Small intestine (tissue), 16 donors: ENCODE measurements at places on chromosomes 3 and 15.

GRCh38 chr3:13484851-13485590, 4.9 kb downstream of the HDAC11 start:
- DNase-seq: peak; percentile 97

- DNase-seq: peak; percentile 63
Measured at GRCh38 chr3:187318819-187319616, 27.5 kb upstream of the MASP1 start.

GRCh38 chr3:52779837-52780585, 2.6 kb downstream of the ITIH1 start:
- DNase-seq: no peak

GRCh38 chr3:25957026-25957425, 167.1 kb downstream of the OXSM start:
- no peak for DNase-seq

DNA sequence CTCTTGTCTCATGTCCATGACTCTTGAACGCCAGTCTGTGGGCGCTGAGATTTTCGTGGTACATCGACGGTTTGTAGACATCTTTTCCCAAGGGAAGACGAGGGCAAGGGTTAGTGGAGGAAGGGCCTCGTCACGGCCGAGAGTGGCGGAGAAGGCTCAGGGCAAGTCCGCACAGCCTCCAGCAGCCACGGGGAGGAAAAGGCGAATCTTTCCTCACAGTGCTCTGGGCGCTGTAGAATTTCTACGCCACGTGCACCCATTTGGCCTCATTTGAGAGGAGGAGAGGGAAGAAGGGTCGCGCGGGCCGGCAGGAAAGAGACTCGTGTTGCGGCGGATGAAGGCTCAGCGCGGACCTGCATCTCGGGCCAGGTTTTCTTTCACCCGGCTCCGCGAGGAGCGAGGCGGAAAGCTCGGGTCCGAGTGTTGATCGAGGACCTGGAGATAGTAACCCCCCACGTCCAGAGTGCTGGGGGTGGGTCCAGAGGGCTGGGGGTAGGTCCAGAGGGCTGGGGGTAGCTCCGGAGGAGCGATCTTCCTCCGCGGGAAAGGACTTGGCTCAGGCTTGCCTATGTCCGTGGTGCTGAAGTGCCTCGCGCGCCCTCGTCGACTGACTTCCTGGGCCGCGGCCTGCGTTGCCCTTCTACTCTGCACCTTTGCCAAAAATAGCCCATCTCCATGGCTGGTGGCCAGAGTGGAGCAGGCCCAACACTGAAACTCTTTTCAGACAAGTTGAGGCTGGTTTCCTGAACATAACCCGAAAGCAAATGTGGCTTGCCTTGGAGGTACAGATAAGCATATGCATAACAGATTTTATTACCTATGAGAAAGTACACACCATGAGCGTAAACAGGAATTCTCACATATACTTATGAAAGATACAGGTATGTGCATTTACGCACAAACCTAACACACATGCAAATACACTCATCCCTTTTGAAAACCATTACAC, 1.1 kb downstream of the SLC35G2 start:
- peak; percentile 66 for DNase-seq

DNA sequence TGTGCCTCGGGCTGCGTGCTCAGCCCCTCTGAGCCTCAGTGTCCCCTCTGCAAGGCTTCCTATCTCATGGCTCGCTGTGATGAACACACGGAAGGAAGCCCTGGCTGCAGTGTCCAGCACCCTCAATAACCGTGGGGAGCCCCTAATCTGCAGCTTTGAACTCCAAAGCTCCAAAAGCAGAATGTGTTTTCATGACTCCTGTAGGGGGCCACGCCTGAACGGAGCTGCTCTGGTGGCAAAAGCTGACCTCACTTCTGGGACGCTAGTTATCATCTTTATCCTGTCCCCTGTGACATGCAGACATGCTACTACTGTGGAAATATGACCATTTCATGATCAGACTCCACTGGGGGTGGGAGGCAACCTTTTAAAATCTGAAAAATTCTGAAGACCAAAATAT, 98.8 kb downstream of the SEC22A start:
- DNase-seq: no peak

GRCh38 chr3:58082047-58082446, 73.8 kb downstream of the FLNB start:
- DNase-seq: no peak

DNA sequence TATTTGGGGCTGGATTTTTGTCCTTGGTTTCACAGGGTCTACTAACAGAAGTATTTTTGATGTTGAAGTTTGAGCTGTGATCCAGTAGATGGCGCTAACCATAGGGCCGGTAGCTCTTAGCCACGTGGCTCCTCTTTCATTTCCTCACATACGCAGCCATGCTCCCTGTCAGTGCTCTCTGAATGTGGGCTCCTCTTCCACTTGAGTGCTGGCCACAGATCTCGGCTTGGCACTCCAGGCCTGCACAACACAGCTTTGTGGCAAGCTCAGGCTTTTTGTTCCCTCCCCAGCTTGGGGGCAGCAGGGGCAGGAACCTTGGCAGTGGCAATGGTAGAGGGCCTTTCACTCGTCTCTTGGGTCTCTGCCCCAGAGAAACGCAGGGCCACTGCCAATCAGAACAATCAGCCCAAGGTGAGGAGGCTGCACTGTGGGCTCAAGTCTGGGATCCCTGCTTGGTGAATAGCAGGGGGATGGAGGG, 18.6 kb upstream of the DNAAF4 start:
- DNase-seq: peak; percentile 48

- DNase-seq: no peak
Measured at GRCh38 chr3:185059766-185060165, 93.1 kb downstream of the C3orf70 start.

GRCh38 chr15:83062768-83063180, 4.3 kb downstream of the BTBD1 start:
- DNase-seq: no peak
